Fibroblast of skin of back (primary cell): ENCODE measurements at places on chromosomes 7 and 10.

DNA sequence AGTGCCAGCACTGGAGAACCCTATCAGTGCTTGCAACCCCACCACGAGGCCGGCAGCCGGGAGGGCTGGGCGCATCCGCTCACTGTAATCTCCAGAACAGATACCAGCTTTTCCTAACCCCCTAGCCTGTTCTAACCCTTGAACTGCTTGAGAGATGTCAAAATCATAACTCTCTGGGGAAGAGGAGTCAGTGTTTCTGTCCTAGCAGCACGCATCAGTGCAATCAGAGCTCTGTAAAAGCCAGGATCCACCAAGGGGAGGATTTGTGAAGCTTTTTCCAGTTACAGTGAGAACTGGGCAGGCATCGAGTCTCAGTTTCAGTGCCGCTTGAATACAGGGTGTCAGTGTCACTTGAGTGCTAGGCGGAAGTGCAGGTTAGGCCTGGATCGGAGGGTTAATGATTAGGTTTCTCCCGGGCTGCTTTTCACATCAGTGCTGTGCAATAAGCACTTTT lies 104.5 kb upstream of the INSYN2A start:
- DNase-seq = no peak

DNA sequence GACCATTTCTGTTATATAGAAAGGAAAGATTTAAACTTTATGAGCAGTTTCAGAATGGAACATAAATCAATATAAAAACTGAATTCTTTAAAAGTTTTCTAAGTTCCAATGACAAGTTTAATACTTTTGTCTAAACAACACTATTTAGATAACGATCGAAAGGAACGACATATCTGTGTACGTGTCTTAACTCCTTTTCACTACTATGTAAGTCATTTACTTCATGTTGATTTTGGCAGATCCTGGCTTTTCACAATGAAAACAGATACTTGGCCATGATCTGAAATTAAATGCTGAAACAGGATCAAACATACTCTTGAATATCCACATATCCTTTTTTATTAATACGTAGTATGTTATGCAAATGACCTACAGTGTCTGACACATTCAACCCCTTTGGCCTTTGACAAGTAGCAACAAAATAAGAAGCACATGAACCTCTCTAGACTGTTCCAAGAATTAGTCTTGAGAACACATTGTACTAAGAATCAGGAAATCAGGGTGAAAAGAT lies 41.9 kb downstream of the RNLS start:
- no peak for DNase-seq

GRCh38 chr7:151752037-151752436 lies 124.9 kb downstream of the PRKAG2 start:
- no peak for DNase-seq

DNA sequence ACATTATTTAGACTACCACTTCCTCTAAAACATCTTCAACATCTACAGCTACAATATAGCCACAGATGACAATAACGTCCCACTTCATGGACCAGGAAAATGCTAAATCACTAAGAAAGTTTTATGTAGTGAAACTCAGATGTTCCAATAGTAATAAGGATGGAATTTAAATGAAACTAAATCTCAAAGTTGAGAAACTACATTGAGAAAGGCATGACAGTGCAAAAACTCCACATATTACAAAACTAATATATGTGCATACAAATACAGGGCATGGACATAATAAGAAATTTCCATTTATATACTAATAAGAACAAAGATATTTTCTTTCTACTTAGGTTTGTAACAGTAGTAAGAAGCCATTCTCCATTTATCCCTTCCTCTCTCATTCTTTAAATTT lies 31.1 kb downstream of the POT1 start:
- DNase-seq = no peak

- peak; percentile 44 for DNase-seq
Measured at GRCh38 chr7:110119883-110120581, 970.9 kb upstream of the LRRN3 start.

DNA sequence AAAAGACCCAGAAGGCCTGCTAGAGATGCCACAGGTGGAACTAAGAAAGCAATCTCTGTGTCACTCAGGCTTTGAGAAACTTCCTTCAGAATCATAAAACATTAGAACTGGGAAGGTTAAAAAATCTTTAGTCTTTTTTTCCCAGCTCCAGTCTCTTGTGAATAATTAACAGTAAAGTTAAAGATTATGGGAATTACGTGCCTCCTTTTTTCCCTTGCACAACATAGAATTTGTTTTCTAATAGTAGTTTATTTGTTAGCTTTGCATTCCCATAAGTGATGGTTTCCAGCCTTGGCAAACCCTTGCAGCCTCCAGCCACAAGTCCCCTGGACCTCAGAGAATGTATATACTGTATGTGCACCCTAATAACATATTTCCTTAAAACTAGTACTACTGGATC lies 128.3 kb downstream of the TPST1 start:
- DNase-seq = no peak

DNA sequence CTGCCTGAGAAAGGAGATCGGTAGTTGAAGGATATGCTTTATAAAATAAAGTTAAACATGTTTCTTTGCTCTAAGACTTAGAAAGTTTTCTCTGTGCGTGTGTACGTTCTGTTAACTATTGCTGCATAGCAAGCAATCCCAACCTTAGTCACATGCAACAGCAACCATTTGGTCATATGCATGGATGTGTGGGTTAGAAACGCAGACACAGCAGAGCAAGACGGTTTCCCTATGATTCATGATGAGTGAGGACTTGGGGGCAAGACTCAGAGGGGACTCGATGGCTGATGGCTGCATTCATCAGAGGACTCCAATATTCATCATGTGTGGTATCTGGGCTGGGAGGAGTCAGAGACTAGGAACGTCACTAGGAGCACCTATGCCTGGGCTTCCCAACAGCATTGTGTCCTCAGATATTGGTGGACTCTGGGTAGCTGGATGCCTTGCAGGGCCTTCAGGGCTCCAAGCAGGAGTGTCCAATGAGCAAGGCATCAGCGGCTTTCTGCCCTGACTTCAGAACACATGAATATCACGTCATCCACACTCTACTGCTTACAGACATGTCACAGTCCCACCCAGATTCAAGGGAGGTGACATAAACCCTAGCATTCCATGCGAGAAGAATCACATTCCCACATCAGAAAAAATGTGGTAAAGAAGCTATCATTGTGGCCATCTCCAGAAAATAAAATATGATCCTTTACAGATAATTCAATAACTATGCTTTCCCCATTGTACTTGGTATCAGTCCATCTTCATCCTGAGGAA lies 731.2 kb downstream of the TNS3 start:
- DNase-seq = peak; percentile 81

GRCh38 chr7:45073031-45073785 lies 15.6 kb downstream of the NACAD start:
- no peak for DNase-seq

GRCh38 chr7:114412548-114412947 lies 2.1 kb upstream of the FOXP2 start:
- no peak for DNase-seq

GRCh38 chr7:30635798-30636197 lies 41.1 kb downstream of the GARS1 start:
- no peak for DNase-seq

- DNase-seq = no peak
Measured at GRCh38 chr7:78714356-78714755, 739.1 kb downstream of the MAGI2 start.

- no peak for DNase-seq
Measured at GRCh38 chr7:125930848-125931247, 1001.2 kb upstream of the POT1 start.

DNA sequence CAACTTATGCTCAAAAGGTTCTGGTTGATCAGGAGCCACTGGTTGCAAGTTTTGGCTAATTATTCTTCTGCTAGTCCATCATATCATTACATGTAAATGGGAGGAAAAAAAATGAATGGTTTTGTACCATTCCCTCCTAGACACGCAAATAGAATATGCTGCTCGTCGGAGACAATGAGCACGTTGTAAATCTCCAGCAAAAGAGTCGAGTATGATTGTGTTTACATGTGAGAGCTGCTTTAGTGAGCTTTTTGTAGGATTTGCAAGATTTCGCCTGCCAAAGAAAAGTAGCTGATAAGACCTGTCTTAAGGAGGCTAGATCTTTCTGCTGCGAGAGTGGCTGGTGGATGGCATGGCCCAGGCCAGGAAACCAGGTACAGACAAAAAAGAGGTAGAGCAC lies 109.0 kb downstream of the ZMYND11 start:
- no peak for DNase-seq

DNA sequence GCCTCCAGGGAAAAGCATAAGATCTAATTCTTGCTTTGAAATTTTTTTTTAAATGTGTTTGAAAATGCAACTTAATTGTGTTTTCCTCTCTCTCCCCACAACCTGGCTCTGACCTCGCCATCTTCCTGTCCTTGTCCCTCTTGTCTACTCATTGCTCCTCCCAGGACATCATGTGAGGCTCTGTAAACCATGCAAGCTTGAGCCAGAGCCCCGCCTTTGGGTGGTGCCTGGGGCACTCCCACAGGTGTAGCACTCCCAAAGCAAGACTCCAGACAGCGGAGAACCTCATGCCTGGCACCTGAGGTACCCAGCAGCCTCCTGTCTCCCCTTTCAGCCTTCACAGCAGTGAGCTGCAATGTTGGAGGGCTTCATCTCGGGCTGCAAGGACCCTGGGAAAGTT lies 9.8 kb upstream of the CDHR1 start:
- DNase-seq = no peak

DNA sequence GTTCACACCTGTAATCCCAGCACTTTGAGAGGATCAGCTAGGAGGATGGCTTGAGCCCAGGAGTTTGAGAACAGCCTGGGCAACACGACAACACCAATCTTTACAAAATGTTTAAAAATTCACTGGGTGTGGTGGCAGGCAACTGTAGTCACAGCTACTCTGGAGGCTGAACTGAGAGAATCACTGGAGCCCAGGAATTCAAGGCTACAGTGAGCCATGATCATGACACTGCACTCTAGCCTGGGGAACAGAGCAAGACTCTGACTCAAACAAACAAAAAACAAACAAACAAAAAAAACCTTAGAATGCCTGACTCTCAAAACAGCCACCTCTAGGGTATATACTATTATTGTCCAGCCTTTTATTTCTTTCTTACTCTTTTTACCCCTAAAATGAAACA lies 56.5 kb upstream of the PAPSS2 start:
- no peak for DNase-seq

DNA sequence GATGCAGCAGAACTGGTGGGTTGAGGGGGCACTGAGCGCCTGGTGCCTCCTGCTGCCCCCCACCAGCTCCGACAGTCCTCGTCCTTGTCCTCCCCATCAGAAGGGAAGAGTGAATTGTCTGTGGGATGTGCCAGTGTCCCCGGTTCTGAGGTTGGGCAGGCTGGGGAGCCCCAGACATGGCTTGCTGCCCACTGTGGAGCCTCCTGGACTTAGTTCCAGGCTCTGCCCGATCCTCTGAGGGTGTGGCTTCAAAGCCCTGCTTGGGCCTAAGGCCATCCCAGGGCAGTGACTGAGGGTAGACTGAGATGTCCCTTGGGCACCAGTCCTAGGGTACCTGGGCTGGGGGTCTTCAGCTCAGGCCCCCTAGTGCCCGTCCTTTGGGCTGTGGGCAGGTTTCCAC lies 168.8 kb downstream of the RNF216 start:
- DNase-seq = no peak

DNA sequence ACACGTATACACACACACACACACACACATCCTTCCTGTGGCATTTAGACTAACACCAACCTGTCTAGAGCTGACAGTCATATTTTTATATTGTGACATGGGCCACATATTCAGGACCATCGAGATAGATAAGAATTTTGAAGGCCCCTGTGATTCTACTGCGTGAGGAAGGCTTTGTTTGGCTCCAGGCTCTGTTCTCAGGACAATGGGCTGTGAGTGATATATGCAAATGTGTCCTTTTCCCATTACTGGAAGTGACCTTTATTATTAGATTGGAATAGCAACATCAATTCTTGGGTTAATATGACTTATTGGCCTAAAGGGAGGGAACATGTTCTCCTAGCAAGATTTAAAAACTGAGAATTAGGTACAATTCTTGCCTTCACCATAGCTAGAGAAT lies 156.1 kb downstream of the SPAG6 start:
- DNase-seq = no peak

DNA sequence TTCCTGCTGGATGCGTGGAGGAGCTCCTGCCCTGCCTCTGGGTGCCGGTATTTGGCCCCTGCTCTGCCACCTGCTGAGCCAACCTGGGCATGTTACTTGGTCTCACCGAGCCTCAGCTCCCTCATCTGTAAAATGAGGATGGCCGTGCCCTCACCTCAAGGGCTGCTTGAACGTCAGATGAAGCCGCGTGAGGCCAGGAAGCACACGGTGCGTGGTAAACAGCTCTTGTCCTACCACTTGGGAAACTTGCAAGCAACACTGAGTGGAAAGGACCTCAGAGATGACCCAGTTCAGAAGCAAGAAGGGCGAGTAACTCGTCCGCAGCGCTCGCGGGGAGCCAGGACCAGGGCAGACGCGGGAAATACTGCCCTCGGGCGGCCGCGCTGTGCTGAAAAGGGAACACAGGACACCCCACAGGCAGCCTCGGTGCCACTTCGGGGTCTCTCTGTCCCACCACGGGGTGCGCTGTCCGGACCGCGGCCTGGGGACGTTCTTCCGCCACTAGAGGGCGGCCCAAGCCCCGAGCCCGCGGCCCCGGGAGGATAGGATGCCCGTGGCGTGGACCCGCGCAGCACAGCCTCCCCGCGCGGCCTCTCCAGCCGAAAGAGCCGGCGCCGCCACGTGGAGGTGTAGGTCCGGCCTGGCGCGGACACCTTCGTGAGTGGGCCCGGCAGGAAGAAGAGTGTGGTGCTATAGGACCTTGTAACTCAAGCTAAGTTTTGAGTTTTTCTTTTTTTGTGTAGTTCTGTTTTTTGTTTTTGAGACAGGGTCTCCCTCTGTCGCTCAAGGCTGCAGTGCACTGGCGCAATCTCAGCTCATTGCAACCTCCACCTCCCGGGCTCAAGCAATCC lies 94.1 kb downstream of the PRKAG2 start:
- peak; percentile 60 for DNase-seq

DNA sequence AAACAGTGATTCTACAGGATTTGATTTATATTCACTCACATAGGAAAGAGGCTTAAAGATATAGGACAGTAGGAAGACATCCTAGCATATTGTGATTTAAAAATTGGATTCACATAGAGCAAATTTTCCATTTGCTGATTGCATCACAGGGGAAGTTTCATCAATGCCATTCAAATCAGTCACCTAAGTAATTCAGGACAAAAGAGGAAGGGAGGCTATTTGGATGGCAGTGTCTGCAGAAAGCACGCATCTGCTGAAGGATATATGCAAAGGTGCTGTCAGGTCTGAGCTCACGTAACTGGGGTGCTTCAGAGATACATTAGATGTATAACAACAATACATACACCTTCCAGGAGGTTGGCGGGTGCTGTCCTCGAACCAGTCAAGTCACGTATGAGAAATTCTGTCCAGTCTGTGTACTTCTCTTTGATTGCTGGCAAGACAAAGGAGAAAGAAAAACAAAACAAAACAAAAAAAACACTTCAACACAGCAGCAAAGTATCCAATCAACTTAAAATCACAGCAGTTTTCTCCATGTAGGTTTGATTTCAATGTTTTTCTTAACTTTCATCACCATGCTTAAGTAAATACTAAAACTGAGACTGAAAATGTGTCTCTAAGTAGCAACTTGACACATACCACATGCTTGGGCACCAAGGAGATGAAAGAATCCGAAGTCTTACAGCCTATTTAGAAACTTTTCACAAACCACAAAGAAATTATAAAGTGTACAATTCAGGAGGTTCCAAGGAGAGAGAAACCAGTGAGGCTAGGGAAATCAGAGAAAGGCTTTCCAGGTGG lies 125.1 kb downstream of the SFMBT2 start:
- DNase-seq = no peak

GRCh38 chr10:32271617-32272016 lies 75.3 kb downstream of the EPC1 start:
- DNase-seq = no peak

- no peak for DNase-seq
Measured at GRCh38 chr10:102405108-102405571, 9.6 kb downstream of the NFKB2 start.

- peak; percentile 72 for DNase-seq
Measured at GRCh38 chr10:68156373-68157185, 47.3 kb downstream of the MYPN start.
